HuH-7.5 (cell line): ENCODE measurements at places on chromosomes 7 and 10.

GRCh38 chr7:95718577-95719410 is 53.6 kb upstream of the DYNC1I1 start:
- DNase-seq, result no peak

GRCh38 chr10:15209827-15210509 is 41.5 kb upstream of the NMT2 start:
- DNase-seq, result peak; percentile 82

DNA sequence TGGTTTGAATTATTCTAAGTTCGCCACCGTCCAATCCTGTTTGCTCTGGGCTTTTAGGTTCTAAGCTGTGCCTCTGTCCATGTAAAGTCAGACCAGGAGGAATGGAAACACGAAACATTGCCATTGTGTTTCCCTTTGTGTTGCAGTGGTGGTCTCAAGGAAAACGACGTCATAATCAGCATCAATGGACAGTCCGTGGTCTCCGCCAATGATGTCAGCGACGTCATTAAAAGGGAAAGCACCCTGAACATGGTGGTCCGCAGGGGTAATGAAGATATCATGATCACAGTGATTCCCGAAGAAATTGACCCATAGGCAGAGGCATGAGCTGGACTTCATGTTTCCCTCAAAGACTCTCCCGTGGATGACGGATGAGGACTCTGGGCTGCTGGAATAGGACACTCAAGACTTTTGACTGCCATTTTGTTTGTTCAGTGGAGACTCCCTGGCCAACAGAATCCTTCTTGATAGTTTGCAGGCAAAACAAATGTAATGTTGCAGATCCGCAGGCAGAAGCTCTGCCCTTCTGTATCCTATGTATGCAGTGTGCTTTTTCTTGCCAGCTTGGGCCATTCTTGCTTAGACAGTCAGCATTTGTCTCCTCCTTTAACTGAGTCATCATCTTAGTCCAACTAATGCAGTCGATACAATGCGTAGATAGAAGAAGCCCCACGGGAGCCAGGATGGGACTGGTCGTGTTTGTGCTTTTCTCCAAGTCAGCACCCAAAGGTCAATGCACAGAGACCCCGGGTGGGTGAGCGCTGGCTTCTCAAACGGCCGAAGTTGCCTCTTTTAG is 46.3 kb upstream of the DMBT1 start:
- DNase-seq, result no peak

- DNase-seq, result no peak
Observed at GRCh38 chr7:15678653-15679052, 7.8 kb downstream of the MEOX2 start.

- DNase-seq, result no peak
Observed at GRCh38 chr10:80739963-80740715, 202.4 kb downstream of the SH2D4B start.

DNA sequence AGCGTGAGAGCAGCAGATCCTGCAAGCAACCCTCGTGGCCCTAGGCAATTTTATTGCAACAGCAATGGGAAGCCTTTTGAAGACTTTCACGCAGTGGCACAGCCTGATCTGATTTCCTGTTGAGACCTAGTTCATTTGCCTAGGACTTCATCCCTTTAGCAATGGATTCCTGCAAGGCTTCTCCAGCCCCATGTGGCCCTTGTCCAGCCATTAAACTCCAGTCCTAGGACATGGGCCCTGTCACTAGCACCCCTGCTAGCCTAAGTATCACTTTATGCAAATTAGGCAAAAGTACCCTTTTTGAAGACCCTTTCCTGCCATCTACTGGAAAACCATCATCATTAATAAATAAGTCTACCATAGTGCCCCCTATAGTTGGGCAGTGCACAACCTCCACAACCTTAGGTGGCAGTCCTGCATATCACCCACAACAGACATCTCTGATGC is 379.4 kb downstream of the GALNT17 start:
- no peak for DNase-seq

DNA sequence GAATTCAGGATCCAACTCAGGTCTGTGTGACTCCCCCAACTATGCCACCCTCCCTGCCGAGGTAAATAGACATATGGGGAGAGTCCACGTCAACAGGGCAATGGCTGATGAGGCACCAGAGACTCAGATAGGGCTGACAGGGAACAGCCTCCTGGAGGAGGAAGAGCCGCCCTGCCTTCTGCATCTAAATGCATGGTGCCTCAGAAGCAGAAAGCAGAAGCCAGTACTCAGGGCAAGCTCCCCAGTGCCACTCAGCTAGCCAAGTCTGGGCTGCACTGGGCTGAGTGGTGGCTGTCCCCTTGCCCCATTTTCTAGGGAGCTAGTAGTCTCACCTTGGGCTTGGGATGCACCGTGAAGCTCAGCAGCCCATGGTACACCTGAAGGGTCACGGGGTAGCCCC is 11.0 kb downstream of the RRP12 start:
- no peak for DNase-seq

DNA sequence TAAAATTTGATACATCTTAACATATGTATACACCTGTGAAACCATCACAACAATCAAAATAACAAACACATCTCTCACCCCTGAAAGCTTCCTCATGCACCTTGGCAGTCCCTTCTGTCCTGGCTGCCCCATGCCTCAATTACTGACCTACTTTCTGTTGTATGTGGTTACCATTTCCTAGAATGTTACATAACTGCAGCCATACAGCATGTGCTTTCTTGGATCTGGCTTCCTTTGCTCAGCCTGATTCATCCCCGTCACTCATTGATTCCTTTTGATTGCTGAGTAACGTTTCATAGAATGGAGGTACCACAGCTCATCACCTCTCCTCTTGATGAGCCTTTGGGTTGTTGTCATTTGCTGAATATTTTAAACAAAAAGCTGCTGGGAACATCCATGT is 165.3 kb downstream of the CELF2 start:
- no peak for DNase-seq

DNA sequence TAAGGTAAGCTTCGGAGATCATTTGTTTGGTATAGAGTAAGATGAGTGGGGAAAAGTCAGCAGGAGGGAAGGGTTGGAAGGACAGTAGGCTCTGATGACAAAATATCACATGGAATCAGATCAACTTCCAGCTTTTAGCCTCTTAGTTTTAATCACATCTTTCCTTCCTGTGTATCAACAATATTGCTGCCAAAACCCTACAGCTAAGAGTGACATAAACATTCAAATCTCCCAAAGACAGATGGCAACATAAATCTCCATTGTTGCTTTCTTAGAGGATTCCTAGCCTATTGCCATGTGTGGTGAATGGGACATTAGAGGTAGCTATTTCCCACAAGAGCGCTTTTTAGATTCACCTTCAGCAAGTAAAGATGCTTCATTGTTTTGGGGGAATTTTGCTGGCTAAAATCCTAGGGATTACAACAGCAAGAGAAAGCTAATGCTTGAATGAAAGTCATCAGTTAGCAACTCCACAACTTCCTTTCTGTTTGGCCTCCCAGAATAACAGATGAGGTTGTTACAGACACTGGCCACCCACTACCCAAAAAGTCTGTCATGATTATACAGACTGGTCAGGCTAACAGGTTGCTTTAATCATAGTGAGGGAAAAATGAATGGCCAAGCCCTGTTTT is 35.2 kb upstream of the FZD1 start:
- DNase-seq, result no peak

DNA sequence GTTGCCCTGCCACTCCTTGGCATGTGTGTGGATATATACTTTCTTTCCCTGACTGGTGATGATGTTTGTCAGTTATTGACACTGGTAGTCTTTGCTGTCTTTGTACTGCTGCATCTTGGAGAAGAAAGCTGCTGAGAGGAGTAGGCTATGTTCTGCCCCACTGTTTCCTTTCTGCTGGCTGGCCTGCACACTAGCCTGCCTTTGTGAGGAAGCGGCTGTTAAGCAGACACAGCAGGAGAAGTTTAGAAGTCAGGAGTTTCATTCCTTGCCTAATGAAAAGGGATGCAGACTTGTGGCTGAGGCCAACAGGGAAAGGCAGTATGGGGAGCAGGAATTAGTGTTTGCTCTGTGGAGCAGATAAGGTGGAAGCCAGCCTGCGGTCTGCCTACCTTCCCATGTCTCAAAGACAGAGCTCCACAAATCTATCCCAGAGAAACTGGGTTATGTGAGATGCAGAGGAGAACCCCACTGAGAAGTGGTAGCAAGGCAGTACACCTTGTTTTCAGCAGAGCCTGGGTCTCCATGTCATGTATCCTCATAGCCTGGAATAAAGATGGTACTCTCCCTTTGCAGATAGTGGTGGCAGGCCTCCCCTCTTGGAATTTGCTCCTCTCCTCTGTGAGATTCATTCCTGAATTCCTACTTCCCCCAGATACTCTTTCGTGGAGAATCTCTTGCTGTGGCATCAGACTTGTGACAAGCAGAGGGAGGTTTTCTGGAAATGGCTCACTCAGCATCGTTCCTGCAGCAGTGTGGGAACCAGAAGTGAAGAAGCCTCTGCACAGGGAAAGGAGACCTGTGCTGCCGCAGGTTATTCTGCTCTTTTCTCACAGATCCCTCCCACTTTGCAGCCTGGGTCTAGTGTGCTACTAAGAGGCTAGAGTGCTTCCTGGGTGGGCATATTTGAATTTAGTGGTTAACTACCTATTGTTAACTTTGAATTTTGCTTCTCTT is 130.2 kb downstream of the LRRC4 start:
- no peak for DNase-seq

- no peak for DNase-seq
Observed at GRCh38 chr7:133827707-133828623, 299.2 kb upstream of the LRGUK start.

GRCh38 chr7:20010877-20011276 is 206.3 kb downstream of the MACC1 start:
- no peak for DNase-seq

GRCh38 chr10:104291439-104291951 is 22.5 kb downstream of the GSTO2 start:
- peak; percentile 70 for DNase-seq
